Neural crest cell (in vitro differentiated cells): ENCODE measurements at places on chromosomes 1 and 21. TPM values are rescaled to one million over a fixed set of nuclear protein-coding genes. Genes with fewer than 3 reads are reported as not detected.

The SF3B4 gene
- total RNA-seq, result 90.9 and 95.3 TPM in 2 replicates

The INSRR gene
- total RNA-seq, result 0.07 TPM in 1 of 2 replicates, not detected in the other

The KMO gene
- not detected in 2 replicates for total RNA-seq

- no peak for DNase-seq
Measured at GRCh38 chr1:206952171-206952570, 5.9 kb upstream of the PIGR start.

The TFB2M gene
- total RNA-seq, result 9.0 and 9.4 TPM in 2 replicates

DNA sequence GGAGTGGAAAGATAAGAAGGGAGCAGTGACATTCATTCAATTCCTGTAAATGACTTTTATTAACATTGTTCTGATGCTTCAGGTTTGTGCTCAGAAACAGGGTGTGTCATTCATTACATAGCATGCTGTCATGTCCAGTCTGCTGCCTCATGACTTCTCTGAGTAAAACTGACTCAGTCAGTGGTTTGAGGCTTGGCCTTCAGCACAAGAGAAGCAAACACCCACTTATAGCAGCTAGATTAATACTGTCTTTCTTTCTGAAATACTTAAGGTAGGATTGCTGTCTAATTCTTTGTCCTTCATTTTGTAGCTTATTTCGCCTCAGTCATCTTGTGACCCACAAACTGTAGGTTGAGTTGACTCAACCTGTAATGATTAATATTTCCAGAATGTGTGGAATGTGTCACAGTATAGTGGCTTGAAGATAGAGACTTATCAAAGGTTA, 32.9 kb downstream of the RASAL2 start:
- no peak for DNase-seq

DNA sequence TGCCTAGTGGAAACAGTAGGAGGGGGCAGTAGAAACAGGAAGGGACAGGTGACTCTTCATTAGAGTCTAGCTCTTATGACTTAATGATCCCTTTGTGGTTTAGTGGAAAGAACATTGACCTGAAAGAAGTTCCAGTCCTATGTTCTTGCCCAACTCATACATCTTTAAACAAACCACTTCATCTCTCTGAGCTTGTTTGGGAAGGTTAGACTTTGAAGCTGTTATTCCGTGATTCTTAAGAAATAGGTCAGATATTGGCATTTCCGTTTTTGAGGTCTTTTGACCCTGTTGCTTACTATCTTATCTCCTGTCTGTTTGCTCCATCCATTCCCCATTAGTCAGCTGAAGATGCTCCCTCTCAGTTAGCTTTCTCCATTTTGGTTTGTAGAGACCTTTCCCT, 38.5 kb downstream of the MTR start:
- no peak for DNase-seq

The PCAT6 gene
- 4.5 and 5.7 TPM in 2 replicates for total RNA-seq

The ITLN2 gene
- 0.35 TPM in 1 of 2 replicates, not detected in the other for total RNA-seq

The MX1 gene
- total RNA-seq, result 2.4 and 3.3 TPM in 2 replicates

GRCh38 chr1:30887485-30888315, 20.9 kb downstream of the SDC3 start:
- DNase-seq, result no peak

The PLA2G4A gene
- 4.5 and 5.1 TPM in 2 replicates for total RNA-seq

GRCh38 chr1:30612536-30613065, 110.8 kb downstream of the MATN1 start:
- no peak for DNase-seq

The TMPRSS15 gene
- total RNA-seq, result not detected in 2 replicates

- DNase-seq, result no peak
Measured at GRCh38 chr1:195717651-195718050, 890.6 kb downstream of the KCNT2 start.

The PAPPA2 gene
- 0.48 and 0.79 TPM in 2 replicates for total RNA-seq

The EPS15 gene
- 41.3 and 41.6 TPM in 2 replicates for total RNA-seq

The NUF2 gene
- 45.9 and 48.4 TPM in 2 replicates for total RNA-seq

The GJA4 gene
- 20.2 and 22.3 TPM in 2 replicates for total RNA-seq

The FCAMR gene
- not detected in 2 replicates for total RNA-seq

GRCh38 chr1:215635827-215636226, 68.7 kb downstream of the KCTD3 start:
- no peak for DNase-seq

- no peak for DNase-seq
Measured at GRCh38 chr21:31222142-31222541, 121.9 kb downstream of the TIAM1 start.

- no peak for DNase-seq
Measured at GRCh38 chr1:193537266-193538002, 351.0 kb upstream of the B3GALT2 start.

DNA sequence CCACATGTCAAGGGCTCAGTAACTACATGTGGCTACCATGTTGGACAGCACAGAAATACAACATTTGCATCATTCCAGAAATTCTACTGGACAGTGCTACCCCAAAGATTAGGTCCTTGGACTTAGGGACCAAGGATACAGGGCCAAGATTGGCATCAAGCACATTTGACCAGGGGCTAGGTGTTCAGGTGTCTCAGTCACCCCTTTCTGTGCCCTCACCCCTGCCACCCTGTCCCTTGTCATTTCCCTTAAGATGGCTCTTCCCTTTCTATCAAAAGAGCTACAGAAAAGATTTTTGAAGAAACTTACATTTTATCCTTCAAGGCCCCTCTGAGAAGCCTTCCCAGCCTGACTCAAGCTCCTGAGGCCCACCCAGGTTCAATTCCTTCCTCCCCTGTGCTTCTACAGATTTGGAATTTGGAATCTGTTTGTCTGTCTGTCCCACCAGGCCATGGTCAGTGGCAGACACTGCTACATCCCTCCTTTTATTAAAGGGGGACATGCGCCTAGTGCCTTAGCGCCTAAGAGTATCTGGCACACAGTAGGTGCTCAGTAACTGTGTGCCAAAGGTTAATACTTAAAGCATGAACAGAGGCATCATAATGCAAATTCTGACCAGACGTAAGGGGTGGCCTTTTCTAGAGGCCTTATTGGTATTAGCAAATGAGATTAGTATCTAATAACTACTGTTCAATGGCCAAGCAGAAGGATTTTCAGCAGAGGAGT, 21.4 kb downstream of the CSF1 start:
- no peak for DNase-seq

GRCh38 chr1:203451836-203452784, 23.5 kb upstream of the PRELP start:
- DNase-seq, result no peak

DNA sequence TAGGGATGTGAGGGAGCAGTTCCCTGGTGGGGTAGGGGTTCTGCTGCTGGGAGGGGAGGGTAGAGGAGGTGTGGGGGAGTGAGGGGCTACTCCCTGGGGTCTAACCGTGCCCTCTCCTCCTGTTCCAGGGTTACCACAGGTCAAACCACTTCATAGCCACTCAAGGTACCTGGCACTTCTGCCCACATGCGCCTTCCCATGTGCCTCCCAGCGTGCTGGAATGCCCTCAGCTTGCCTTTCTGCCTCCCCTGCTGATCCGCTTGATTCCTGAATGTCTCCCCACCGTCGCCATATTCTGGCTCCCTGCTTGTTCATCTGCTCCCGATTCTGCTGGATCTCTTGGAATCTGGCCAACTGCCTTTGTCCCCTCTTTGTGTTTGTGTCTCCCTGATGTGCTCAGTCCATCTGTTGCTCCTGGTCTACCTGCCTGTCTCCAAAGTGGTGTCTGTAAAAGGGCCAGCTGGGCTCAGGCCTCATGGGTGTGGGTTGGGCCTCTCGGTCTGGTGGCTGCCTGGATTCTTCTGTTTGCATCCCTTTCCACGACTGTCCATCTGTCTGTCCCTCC, 74.4 kb downstream of the PTPRU start:
- no peak for DNase-seq

DNA sequence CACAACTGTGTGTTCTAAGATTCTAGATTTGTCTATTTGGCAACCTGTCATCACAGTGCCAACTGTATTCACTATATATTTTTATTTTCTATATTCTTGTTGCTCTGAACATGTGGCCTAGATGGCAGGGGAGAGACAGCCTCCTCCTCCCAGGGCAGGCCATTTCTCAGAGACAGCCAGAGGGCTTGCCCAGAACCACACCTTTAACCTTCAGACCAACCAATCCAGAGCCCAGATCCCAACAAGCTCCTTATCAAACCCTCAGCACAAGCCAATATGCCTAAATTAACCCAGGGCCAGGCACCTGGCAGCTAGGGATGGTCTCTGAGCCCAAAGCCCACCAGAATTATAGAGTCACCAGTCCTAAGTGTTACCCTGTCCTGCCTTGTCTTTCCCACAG, 19.3 kb downstream of the TRIM11 start:
- DNase-seq, result no peak

- no peak for DNase-seq
Measured at GRCh38 chr21:41730367-41730765, 36.5 kb downstream of the RIPK4 start.

The AHCTF1 gene
- 40.4 and 47.3 TPM in 2 replicates for total RNA-seq

The PROK1 gene
- not detected in 2 replicates for total RNA-seq

DNA sequence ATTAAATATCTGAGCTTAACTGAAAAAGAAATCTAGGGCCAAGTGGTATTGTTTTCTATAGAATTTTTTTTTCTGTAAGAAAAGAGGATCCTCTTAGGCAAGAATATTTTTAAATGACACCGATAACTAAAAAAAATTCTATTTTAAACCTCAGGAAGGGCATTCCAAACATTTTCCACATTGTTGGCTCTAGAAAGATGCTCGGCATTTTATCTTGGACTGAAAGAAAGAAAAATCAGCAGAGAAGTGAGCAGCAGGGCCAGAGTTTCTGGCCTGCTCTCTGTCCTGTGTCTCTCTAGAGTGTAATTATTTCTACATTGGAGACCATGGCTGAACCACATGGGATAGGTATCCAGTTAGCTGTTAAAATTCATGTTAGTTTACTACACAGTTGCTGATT, 192.5 kb upstream of the GREM2 start:
- DNase-seq, result no peak

DNA sequence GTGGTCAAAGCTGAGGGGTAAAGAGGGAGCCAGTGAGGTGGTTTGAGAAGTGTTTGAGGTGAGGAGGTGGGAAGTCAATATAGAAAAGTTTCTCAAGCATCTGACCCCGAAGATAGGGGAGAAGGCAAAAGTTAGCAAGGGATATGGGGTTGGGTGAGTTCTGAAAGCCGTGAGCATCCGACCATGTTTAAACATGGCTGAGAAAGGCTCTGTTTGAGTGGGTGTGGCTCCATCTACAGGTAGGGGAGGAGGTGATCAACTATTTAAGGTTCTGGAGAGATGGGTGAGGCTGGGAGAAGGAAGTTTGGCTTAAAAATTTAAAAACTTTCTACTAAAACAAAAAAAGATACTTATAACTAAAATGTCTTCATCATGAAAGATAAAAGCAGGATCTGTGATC, 273.8 kb downstream of the KCNJ6 start:
- no peak for DNase-seq
